ENCODE measurements at places on chromosomes 1 and 21.

GRCh38 chr1:214537219-214537618 lies 14.2 kb downstream of the PTPN14 start:
- DNase-seq: no peak

GRCh38 chr1:111214074-111214801 lies 13.3 kb upstream of the CHI3L2 start:
- DNase-seq: no peak

DNA sequence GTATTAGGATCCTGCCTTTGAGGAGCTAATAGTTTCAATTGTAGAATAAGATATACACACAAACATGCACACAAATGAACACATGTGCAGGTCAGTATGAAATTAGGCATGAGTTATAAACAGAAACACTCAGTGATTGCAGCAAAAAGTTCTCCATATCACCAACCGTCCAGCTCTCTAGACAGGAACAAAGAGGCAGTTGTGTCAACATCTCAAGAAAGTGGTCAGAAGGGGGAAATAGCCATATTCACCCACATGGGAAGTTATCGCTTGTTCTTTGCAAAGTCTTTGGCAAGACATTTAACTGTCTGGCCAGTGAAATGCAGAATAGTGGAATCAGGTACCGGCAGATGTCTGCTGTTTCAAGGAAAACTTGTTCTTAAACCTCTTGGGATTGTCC lies 29.4 kb upstream of the PIGC start:
- DNase-seq: no peak

DNA sequence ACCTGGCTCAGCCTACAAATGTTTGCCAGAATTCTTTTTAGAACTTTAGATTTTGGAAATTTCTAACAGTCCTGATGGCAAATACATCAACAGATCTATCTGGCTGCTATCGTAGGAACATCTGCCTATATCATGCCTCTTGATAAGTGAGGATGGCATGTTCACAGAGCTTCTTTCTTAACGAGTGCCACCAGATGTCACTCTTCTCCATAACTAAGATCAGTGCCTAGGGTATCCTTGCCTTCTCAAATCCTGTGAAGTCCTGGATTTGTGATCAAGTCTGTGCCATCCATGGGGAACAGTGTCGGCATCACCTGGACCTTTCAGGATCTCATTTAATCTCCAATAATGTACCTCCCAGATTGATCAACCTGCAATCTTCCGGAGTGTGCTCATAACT lies 36.5 kb upstream of the CD5L start:
- peak; percentile 20 for DNase-seq

GRCh38 chr1:47444562-47445465 lies 7.0 kb downstream of the FOXD2 start:
- DNase-seq: no peak
